ENCODE measurements at places on chromosomes 6 and 20.

DNA sequence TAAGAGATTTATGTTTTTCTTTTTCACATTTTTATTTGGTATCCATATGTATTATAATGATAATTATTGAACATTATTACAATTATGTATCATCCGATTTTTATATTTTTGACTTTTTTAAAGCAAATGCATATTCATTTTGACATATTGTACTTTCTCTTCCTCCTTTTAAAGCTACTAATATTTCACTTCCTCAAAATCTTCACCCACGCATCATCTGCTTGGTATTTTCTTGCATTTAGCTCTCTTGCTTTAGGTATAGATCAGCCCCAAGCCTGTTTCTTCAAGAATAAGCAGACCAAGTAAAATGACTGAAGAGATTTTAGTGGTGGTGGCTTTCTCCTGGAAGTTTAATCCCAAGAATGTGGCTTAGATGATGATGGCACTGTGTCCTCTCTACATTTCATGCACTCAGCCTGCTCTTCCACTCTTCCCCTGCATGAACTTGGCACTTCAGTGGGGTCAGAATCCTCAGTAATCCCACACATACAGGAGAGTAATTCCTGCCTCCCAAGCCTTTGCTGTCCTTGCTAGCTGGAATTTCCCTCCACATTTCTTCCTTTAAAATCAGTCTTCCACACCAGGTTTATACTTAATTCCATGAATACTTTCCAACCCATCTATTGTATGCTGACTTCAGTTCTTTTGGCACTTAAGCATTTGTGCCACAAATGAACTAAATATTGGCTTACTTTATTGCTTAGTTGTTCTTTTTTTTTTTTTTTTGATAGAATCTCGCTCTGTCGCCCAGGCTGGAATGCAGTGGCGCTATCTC, 8.2 kb downstream of the NCOA7 start:
- peak; percentile 64 for DNase-seq

- no peak for DNase-seq
Observed at GRCh38 chr20:5977223-5977622, 26.8 kb downstream of the MCM8 start.

DNA sequence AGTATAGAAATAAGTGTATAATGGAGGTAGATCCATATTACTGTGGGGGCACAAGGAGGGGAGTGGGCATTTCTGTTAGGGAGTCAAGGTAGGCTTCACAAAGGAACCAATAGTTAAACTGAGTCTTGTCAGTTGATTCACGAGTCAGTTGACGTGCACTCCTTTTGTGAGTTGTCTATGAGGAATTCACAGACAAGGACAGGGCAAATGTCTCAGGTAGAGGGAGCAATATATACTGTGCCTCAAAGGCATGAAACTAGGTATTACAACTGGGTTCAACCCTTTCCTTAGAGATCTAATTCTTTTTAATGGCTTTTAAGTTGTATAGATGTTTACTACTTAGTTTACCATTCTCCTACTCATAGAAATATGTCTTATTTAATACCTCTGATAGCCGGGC, 11.0 kb downstream of the TMEM14C start:
- no peak for DNase-seq

DNA sequence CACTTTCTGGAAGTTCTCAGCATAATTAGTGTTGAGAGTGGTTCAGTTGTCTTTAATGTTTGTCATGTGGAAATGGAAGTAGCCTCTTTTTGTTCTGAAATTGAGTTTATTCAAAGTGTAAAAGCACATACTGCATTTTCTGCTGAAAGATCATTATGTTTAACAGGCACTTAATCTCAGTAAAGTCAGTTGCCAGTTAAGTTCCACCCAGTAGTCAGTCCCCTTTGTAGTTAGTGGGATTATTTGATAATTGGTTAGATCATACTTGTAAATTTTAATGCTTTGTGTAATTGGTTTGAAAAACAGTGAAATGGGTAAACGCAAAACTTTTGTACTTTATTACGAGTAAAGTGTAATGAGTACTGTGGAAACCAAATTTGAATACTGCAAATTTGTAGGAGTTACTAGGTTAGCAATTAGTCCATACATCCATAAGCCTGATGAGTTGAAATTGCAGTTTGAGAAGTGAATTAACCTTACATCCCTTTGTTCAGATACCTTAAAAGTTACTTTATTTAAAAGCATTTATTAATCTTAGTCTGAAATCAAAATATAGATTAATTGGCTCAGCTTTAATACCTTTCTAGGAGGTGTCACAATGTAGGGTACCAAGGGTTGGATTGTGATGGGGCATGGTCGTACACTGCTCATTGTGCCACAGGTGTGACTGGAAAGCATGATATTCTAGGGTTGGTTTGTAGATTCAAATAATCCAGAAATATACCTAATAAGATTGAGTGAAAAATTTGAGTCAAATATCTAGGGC, 4.4 kb downstream of the SRSF6 start:
- no peak for DNase-seq

- no peak for DNase-seq
Observed at GRCh38 chr6:84151669-84152068, 75.8 kb downstream of the CEP162 start.

- peak; percentile 61 for DNase-seq
Observed at GRCh38 chr6:29647927-29648642, 8.8 kb upstream of the MOG start.

DNA sequence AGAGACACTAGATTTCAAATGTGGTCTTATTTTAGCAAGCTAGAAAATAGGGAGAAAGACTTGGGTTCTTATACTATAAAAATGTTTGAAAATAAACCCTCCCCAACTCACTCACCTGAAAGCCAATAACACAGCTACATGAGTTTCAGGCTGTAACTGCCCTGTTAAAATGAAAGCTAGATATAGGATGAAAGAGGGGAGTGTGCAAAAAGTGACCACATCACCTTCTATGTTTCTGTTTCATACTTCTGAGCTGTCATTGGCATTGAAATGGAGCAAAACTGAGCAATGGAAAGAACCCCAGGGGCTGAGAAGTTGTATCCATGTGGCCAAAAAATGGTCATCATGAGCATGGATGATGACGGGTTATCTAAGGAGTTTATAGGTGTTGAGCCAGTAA, 148.1 kb upstream of the TENT5A start:
- DNase-seq = no peak

- DNase-seq = peak; percentile 86
Observed at GRCh38 chr6:159084493-159085091, 39.8 kb upstream of the TAGAP start.

DNA sequence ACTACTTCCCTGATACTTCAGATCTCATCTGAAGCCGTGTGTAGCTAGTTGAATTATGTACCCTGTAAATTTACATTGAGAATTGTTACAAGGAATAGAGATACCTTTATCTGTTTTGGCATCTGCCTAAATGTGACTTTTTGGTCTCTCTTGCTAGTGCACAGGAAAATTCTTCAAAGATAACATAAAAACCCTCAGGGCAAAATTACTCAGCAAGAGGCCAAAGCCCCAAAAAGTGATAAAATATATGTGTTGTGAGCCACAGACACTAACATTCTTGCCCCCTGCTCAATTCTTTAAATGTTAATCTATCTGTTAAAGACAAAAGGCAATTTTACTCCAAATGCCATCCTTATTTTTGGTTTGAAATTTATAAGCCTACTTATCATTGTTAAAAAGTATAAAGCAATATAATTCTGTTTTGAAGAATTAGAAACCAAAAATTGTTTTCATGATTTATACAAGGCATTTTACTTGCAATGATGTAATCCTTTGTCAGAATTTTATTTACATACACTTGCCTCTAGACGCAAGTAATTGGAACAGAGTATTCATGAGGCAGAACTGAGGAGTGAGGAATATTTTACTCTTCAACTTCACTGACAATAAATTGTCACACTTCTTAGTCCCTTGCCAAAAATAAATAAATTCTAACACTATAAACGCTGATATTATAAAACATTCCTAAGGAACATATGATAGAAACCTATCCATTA, 186.2 kb downstream of the EPM2A start:
- DNase-seq = no peak

GRCh38 chr6:149948011-149948410, 6.2 kb downstream of the ULBP2 start:
- no peak for DNase-seq

GRCh38 chr6:111813677-111814310, 59.5 kb downstream of the FYN start:
- DNase-seq = no peak

- DNase-seq = no peak
Observed at GRCh38 chr6:113805173-113805790, 51.9 kb upstream of the MARCKS start.

GRCh38 chr20:6770786-6771100, 3.3 kb downstream of the BMP2 start:
- no peak for DNase-seq

DNA sequence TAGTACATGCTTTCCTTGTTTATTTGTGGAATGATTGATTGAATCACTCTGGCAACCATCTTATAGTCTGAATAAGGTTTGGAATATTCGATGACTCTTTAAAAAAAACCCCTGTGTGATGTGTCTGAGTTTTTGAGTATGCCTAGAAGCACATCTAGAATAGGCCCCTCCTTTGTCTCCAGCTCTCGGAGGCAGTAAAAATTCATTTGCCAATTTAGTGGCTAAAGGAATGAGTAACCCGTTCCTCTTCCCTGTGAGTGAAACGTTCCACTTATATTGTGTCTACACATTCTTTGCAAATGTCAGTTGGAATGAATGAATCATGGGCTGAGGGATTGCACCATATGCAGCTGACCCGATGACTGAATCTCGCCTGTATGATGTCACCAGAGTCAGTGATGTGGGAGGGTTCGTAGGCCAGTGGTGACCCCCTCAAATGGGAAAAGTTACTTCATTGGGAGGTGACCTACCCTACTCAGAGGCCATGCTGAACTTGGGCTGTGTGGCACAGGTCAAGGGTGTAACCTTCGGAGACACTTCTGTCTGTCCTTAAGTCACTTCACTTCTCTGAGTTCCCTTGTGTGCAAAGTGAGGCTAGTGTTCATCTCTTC, 21.6 kb downstream of the MOCS3 start:
- peak; percentile 98 for DNase-seq

DNA sequence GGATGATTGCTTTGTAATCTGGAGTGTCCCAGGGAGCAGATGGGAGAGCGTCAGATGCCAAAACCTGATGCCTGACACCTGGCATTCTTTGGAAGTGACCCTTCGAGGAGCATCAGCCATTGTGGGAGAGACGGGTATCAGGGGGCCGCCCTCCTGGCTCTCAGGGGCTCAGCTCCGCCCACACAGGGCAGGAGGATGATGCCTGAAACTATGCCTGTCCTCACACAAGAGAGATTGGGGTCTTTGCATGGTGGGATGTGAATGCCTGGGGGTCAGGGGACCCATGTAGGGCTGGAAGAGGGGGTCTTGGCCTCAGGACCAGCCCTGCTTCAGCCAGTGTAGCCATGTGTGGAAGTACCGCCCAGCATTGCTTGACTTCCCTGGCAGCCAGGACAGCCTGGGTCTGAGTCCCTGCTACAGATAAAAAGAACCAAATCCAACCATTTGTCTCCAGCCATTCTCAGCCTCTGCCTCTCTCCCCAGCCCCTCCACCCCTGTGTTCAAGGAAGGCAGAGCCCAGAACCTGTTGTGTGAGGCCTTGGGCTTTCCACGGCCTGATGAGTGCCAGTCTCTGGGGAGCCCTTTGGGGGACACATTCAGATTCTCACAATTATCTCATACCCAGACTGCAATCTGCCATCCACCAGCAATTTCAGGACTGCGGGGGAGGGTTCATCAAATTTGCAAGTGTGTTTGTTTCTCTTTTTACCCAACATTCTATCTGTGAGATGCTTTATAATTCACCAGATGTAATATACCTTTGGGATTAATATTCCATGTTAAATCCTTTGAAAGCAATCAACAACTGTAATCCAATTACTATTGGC, 371.2 kb downstream of the PREX1 start:
- DNase-seq = no peak

GRCh38 chr20:47027456-47027855, 132.8 kb downstream of the EYA2 start:
- no peak for DNase-seq

- no peak for DNase-seq
Observed at GRCh38 chr6:37648465-37649330, 49.0 kb downstream of the MDGA1 start.

GRCh38 chr6:112780498-112781096, 433.5 kb downstream of the RFPL4B start:
- DNase-seq = peak; percentile 90

DNA sequence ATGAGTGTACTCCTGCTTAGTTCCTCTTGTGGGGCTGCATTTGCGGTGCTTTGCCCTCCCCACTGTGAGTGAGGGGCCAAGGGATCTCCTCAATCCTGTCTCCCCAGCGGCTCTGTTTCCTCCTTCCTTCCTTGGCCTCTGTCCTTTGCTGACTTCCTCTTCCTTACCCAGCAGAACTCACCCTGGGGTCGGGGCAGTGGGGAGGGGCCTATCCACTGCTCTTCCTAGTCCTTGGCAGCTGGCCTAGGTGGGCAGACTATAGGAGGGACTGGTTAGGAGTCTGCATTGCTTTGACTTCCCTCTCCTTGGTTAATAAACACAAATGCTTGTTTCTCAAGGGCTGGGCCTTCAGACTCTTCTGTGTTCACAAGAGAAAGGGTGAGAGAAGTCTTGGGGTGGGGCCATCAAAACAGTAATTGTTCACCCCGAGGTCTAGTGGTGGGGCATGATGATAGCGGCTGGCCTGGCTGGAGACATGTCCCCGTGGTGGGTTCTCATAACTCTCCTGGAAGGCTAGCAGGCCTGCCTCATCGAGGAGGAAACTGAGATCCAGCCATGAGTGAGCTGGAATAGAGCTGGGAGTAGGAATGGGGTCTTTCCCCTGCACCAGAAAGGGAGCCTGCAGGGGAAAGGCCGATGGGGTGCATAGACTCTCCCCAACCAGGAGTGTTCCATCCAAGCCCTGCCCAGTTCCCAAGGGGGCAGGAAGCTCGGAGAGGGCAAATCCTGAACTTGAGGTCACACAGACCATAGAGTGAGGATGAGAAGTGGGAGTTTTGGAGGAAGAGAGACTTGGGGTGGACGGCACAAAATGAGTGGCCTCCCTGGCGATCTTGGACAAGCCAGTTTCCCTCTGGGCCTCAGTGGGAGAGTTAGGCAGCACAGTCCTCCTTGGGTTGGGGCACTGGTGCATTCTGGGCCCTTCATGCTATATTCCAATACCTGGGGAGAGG, 12.7 kb downstream of the FAM110A start:
- DNase-seq = no peak

- DNase-seq = peak; percentile 99
Observed at GRCh38 chr20:47241345-47241781, 115.1 kb downstream of the ZMYND8 start.

- no peak for DNase-seq
Observed at GRCh38 chr6:44262467-44263353, 2.6 kb downstream of the NFKBIE start.

- peak; percentile 71 for DNase-seq
Observed at GRCh38 chr6:159807150-159807858, 7.2 kb downstream of the PNLDC1 start.

DNA sequence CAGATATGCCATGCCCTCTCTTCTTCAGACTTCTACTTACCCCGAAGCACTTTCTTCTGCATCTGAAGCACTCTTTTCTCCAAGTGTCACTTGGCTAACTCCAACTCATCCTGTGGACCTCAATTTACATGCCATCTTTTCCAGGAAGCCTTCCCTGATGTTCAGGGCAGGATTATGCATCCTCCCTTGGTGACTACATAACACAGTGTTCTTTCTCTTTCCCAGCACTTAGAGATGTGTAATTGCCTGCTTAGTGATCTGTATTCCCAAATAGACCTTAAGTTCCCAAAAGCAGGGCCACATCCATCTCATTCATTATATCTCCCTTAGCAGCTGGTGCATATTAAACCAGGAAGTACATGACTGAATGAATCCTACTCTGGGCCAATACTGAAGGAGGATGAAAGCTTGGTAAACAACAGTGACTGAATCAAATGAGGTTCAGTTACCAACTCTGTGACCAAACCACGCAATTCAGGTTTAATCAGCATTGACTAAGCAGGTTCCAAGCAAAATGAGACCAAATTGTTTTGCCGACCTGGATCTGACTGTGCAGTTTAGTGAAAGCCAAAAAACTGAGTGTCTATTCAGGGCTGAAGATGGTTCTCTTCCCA, 121.4 kb upstream of the TCF21 start:
- peak; percentile 68 for DNase-seq

Data from fibroblast of the aortic adventitia (primary cell).